ENCODE measurements at places on chromosomes 12 and 14.

DNA sequence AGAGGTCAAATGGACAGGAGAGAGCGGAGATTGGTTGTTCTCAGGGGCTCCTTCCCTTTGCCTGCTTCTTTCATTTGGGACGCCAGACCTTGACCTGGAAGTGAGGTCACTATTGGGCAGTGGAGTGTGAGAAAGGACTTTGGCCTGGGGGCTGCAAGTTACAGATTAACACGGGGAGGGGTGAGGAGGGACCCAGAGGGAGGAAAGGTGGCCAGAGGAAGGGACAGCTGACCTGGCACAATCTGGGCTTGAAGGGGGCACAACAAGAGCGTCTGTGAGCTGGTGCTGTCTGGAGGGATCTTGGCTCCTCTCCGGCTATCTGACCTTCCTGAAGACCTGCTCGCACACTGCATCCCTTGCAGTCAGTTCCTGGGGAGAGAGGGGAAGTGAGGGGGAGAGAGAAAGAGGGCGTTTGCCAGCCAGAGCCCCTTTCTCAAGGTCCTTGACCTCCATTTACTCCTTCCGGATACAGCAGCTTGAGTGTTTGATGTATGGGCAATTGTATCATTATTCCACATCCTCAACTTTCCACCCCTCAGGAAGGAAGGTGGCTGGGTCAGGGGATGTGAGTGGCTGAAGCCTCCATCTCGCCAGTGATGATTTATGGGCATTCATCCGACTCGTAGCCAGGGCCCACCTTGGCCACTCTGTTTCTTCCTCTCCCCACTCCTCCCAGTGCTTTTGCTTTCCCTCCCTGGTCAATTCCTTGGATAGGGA lies 4.7 kb downstream of the RBP5 start:
- no peak for DNase-seq

GRCh38 chr12:78340406-78340805 lies 509.7 kb downstream of the NAV3 start:
- no peak for DNase-seq

- DNase-seq, result no peak
Measured at GRCh38 chr12:70745048-70745447, 107.8 kb upstream of the PTPRB start.

DNA sequence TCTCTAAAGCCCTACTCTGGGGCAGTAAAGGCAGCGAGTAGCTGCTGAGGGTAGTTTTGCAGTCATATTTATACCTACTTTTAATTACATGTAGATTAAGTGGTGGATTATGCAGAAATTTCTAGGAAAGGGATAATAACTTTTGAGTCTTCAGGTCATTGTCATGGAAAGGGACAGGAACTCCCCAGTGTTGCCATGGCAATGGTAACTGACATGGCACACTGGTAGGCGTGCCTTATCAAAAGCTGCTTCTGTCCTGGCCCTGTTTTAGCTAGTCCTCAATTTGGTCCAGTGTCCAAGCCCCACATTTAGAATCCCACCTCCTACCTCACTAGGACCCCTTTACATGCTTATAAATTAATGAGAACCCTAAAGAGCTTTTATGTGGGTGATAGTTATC lies 303.1 kb downstream of the VRK1 start:
- DNase-seq, result no peak

GRCh38 chr14:47277703-47278102 lies 397.7 kb downstream of the MDGA2 start:
- DNase-seq, result no peak

- no peak for DNase-seq
Measured at GRCh38 chr14:58969951-58970751, 218.3 kb upstream of the DAAM1 start.

DNA sequence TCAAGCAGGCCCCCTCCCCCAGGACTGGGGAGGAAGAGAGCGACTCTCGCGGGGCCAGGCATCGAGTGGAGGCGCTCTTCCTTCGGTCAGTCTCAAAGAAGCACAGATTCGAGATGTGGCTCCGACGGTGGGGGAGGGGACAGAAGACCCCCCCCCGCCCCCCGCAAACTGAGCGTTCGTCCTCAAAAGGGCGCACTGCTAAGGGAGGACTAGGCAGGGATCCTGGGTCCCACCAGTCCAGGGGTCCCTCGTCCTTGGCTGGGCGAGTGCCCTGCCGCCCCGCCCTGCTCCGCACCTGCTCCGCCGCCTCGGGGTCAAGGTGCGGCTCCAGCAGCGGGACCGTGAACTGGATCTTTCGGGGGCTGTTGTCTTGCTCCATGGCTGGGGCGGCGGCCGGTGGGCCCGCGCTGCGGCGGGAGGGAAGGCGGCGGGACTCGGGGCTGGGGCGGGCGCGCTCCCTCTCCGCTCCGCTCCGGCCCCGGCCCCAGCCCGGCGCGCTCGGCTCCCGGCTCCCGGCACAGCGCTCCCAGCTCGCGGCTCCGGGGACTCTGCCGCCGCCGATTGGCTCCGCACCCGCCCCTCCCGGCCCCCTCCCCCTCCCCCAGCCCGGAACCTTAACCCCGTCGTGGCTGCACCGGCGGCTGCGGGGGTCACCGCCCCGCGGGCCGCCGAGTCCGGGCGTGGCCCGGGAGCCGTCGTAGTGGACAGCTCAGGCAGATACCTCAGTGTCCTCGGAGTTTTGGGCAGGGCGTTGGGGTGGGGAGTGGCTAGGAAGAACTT lies at the start of gene PPP1R1A:
Gene PPP1R1A, minus strand, starts transcription at position 550 of the 780 bp plus-strand sequence. Its CDS starts 171 bp downstream, at position 379.
- DNase-seq, result no peak

GRCh38 chr14:52553002-52553670 lies 500 bp downstream of the GPR137C start:
- DNase-seq, result peak; percentile 42

- peak; percentile 82 for DNase-seq
Measured at GRCh38 chr12:119354172-119354571, 19.6 kb downstream of the CCDC60 start.

DNA sequence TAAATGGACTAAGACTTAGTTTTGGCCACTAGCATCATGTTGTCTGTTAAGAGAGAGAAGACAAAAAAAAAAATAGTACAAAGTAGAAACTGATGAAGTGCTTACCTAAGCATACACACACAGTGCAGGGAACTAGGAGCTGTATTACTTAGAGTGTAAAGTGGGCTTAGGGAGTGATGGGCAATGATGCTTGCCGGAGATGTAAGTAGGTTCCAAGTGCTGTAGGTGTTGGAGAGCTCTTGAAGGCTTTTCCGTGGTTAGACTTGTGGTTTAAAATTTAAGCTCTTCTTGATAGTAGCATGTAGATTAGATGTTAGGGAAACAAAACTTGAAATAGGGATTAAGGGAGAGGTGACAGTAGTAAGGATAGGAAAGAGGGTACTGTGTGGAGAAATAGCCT lies 34.7 kb downstream of the MIA2 start:
- peak; percentile 38 for DNase-seq

DNA sequence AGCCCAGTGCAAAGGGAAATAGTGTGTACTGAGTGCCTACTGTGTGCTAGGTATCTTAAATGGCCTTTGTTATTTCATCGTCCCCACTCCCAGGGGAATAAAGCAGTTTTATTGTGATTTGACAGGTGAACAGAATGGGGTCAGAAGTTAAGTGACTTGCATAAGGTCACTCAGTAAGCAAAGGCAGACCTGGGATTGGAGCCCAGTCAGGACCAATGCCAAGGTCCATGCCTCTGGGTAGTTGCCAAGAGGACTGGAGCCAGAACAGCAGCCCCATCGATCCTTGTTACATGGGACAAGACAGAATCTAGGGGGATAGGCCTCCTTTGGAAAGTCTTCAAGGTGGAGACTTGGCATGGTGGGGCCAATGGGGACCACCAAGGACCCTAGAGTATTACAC lies 227.4 kb upstream of the PWP1 start:
- DNase-seq, result no peak

DNA sequence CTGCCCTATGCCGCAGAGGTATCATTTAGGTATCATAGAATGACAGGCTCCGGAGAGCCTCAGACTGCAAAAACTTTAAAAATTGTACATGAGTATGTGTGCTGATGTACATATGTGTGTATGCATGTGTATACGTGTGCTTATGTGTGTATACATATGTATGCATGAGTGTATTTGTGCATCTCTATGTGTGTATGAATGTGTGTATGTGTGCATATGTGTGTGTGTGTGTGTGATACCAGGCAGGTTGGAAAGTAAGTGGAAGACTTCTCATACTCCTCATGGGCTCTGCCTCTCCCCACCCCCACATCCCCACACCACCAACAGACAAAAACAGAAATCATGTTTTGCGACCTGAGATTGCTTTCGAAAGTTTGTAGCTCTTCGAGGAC lies 621 bp upstream of the TMEM117 start:
- DNase-seq, result no peak

DNA sequence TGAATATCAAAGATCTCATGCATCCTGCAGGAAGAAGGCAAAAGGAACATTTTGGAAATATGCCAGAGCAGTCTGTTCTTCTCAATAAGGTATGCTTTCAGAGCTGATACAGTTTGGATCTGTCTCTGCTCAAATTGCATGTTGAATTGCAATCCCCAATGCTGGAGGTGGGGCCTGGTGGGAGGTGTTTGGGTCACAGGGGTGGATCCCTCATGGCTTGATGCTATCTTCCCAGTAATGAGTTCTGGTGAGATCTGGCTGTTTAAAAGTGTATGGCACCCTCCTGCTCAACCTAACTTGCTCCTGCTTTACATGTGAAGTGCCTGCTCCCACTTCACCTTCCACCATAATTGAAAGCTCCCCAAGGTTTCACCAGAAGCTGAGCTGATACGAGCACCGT lies 76.6 kb downstream of the RIN3 start:
- no peak for DNase-seq

DNA sequence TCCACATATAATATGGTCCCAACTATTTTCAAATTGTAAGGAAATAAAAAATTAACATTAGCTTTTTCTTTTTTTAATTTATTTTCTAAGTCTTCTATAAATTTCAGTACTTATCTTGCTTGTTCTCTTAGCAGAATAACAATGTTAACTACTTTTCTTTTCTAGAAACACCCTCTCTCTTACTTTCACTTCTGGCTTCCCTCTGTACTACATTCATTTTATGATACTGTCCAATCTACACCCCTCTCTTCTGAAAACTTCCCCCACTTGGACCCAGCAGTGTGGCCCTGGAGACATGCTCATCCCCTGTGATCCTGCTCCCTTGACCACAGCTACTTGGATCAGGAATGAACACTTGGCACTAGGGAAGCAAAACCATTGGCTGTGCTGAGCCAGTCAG lies 15.7 kb downstream of the SGPP1 start:
- no peak for DNase-seq

GRCh38 chr14:89060191-89060590 lies 235.7 kb downstream of the TTC8 start:
- no peak for DNase-seq

- no peak for DNase-seq
Measured at GRCh38 chr12:52141875-52142274, 49.9 kb downstream of the KRT80 start.

DNA sequence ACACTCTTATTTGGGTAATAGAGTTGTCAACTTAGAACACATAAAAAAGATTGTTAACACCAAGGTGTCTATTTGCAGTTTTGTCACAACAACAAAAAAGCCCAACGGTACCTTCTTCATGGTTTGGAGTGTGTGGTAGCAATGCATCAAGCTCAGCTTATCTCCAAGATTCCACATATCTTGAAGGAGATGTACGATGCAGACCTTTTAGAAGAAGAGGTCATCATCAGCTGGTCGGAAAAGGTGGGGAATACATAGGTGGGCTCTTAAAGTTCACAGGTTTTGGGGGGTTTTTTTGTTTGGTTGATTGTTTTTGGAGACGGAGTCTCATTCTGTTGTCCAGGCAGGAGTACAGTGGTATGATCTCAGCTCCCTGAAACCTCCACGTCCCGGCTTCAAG lies 5.5 kb downstream of the EIF5 start:
- DNase-seq, result no peak

DNA sequence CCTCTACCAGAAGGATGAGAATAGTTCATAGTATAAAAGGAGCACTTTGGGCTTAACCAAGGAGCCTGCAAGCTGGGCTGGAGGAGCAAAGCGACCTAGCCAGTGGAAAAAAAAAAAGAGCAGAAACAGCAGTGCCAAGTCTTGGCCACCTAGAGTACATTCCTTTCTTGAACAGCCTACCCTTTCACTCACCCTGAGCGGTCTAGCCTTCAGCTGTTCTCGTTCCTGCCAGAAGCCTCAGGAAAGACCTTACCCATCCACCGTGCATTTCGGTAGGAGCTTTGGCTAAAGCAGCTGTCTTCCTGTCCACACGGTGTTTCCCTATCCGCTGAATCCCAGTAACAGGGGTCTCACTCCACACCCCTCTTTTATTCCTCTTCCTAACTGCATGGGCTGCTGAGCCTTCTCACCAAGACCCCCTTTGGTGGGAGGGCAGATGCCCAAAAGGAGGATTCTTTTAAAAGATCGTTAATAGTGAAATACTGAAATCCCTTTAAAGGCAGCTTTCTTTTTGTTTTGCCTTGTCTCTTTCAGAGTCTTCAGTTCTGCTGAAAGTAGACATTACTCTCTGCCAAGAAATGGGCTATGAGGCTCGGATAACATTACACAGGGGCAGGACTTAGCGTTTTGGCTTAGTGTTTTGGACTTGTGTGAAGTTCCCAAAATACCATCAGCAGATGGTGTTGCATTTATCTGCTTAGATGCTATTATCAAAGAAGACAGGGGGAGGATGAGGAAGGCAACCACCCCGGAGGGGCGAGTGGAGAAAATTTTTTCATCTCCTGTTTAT lies 88.5 kb upstream of the METAP2 start:
- DNase-seq, result no peak

DNA sequence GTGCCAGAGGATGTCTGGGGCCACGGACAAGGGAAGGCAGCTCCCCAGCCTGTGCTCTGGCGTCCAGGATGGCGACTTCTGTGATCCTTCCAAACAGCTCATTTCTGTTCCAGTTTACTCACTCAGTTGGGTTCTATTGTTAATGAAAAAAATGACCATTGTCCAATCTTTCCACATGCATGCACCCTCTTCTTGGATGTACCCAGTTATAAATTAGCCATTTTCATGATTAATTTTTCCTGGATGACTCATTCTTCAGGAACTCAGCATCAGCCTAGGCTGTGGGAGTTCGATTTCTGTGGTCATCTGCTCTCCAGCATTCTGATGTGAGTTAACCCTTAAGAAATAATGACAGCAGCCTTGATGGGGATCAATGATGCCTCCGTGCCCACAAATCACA lies 926.8 kb downstream of the BCL11B start:
- DNase-seq, result no peak

- DNase-seq, result no peak
Measured at GRCh38 chr14:84144166-84144565, 1385.8 kb upstream of the FLRT2 start.

GRCh38 chr14:69633238-69633637 lies 21.8 kb downstream of the SUSD6 start:
- no peak for DNase-seq

DNA sequence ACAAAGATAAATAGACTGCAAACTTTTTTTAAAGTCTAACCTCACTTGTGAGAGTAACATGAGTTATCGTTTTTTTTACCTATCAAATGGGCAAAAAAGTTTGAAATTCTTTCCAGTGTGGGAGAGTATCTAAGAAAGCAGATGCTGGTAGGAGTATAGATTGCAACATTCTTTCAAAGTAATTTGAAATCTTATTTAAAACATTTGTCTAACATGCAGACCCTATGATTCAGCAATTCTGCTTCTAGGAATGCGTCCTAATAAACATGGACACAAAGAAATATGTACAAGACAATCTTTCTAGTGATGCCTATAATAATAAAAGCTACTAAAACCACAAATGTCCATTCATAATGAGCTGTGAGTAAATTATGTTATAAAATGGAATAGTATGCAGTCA lies 110.4 kb upstream of the TMCC3 start:
- DNase-seq, result no peak

- DNase-seq, result peak; percentile 38
Measured at GRCh38 chr12:59595883-59596540, at the start of gene SLC16A7. SLC16A7 (plus strand) TSS chr12:59596029; CDS start chr12:59704802, 108,773 bp downstream.

Data from NCI-H1105 (cell line).